ENCODE measurements at places on chromosomes 7 and 10.

DNA sequence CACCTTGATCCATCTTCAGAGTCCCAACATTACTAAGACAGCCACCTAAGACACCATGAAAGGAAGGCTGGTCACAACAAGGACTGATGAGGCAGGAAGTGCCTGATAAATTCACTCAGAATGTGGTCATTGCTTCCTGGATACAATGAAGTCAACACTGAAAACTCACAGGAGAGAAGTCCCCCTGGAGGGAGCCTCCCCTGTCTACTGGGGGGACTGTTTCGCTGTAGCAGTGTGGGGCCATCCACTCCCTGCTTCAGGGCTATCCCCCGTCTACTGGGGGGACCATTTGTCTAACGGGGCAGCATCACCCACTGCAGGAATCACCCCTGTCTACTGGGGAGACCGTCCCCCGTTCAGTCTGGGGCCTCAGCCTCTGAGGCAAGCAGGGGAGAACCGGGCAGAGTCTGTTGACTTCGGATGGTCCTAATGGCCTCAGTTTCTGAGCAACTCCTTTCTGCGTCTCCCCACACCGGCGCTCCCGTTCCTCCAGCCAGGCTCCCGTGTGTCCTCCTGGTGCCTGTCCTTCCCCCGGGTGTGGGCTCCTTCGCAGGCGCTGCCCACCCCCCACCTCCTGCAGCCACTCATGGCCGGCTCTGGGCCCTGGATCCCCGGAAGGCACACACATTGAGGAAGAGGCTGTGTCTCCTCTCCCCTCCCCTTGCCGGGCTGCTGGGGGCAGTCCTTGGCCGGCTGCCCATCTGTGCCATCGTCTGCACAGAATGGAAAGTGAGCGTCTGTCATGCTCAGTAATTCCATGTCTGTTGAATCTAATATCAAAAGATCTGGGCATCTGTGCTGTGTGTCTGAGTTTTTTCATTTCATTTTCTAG, 59.9 kb upstream of the DNAJB6 start:
- no peak for DNase-seq

DNA sequence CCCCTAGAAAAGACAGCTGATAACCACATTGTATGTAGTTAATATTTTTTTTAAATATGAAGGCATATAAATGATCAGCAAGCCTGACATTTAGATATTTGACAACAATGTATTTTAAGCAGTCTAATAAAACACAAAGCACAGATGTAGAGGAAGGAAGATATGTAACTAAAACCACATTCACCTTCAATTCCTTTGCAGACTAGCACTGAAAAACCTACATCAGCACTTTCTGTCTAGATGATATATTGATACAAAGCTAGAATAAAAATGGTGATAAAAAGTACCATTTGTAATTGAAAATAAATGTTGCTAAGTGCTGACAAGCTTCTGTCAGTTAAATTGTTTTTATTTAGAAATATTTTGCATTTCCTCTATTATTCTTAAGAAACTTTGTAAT, 153.6 kb downstream of the IMMP2L start:
- no peak for DNase-seq

DNA sequence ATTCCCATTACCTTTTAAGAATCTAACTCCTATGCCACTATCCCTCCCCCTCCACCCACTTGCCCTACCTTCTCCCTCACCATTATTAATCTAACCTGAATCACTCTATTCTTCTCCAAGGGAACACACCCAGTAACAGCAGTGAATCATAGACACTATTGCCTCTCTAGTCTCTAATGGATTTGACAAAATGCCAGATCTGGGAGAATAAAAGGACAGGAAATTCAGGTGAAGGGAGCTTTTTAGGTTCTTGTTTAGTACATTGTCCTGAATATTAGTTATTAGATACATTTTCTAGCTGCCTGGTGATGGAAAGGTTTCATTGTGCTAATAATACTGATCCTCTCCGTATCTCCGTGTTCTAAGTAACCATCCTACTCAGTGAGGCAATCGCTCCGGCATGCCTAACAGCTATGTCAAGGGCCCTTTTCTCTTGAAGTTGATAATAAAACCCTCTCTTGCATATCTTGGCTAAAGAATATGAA, 4.1 kb upstream of the SFR1 start:
- DNase-seq, result peak; percentile 75

- DNase-seq, result no peak
Measured at GRCh38 chr7:155729847-155730246, 82.4 kb downstream of the SHH start.

GRCh38 chr7:35988818-35989217, 164.2 kb upstream of the EEPD1 start:
- DNase-seq, result no peak

DNA sequence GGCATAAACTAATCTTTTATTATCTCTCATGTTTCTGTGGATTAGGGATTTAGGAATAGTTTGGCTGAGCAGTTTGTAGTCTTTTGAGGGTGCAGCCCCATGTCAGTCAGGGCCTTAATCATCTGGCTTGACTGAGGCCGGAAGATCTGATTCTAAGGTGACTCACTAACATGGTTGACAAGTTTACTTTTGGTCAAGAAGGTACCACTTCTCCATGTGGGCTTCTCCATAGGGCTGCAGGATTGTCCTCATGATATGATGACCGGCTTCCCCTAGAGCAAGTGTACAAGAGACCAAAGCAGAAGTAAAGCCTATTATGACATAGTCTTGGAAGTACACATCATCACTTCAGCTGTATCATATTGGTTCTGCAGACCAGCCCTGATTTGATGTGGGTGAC, 45.9 kb upstream of the OIT3 start:
- DNase-seq, result no peak
